ENCODE measurements at places on chromosomes 7 and 10. TPM values are rescaled to one million over a fixed set of nuclear protein-coding genes. Genes with fewer than 3 reads are reported as not detected.

- no peak overlapping the region for H3K4me3 ChIP-seq
- H3K36me3 ChIP-seq: no peaks in the 10 kb centered on the region
- DNase-seq: no peak
- H3K27ac ChIP-seq: peak overlapping the region; percentile 6
- no peaks in the 10 kb centered on the region for H3K27me3 ChIP-seq
These were observed 72.8 kb upstream of the MPP7 start for GRCh38 chr10:28375399-28376354.

DNA sequence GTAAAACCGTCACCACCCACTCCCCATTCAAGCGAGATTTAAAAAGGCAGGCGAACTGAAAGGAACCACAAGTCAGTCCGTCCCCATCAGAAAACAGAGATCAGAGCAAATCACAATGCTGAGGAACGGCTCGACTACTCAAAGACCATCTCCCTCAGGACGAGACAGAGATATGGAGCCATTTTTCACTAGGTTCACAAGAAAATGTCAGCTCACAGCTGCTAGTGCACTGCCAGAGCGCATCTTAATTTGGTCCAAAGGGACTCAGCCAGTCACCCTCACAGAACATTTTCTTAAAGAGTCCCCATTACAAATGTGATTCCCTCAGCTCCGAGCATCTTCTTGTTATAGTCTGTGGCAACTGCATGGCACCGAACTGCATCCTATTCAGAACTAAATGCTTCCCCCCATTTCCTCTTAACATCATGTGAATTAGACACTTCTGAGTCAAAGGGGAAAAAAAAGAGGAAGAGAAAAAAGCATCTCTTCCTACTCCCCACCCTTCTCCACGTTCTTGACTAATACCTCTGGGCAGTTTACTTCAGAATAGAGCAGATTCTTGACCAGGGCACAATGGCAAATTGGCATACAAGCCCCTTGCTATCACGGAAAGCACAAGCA is 683.9 kb downstream of the MAGI2 start:
- H3K36me3 ChIP-seq: peaks cover 2% of the 10 kb centered on the region
- H3K27me3 ChIP-seq: no peaks in the 10 kb centered on the region
- H3K4me1 ChIP-seq: no peaks in the 10 kb centered on the region
- DNase-seq: no peak
- no peak overlapping the region for H3K27ac ChIP-seq

DNA sequence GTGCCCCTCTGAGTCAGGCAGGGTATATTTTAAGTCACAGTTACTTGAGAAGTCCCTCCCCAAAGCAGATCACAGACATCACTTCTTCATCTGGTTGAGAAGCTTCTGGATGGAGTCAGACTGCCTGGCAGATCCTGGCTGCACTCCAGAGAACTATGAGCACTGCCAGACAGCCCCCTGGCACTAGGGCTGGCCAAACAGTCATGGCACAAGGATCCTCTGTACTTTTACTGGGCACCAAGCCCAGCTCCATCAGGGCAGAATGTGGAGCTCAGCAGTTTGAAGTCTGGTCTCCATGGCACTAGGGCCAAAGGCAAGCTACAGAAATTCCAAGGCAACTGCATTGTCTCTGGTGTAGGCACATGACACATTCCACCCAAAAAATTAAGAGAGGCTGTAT is 162.1 kb downstream of the NRG3 start:
- H3K27me3 ChIP-seq: no peaks in the 10 kb centered on the region
- H3K4me1 ChIP-seq: no peaks in the 10 kb centered on the region
- H3K4me3 ChIP-seq: no peak overlapping the region

- no peak overlapping the region for H3K4me3 ChIP-seq
- H3K4me1 ChIP-seq: peaks cover 3% of the 10 kb centered on the region
- no peak for DNase-seq
- peaks cover 4% of the 10 kb centered on the region for H3K36me3 ChIP-seq
- no peak overlapping the region for H3K27ac ChIP-seq
These were observed 15.5 kb downstream of the TAS2R40 start for GRCh38 chr7:143237366-143237765.

- DNase-seq: no peak
- no peaks in the 10 kb centered on the region for H3K27me3 ChIP-seq
- H3K27ac ChIP-seq: no peak overlapping the region
- no peaks in the 10 kb centered on the region for H3K4me1 ChIP-seq
These were observed 48.7 kb upstream of the CNTNAP2 start for GRCh38 chr7:146067880-146068279.

Gene ADCY1
- total RNA-seq: not detected

GRCh38 chr10:15735763-15736162 is 16.0 kb upstream of the ITGA8 start:
- no peak overlapping the region for H3K27ac ChIP-seq
- H3K27me3 ChIP-seq: peaks cover 27% of the 10 kb centered on the region
- peaks cover 6% of the 10 kb centered on the region for H3K36me3 ChIP-seq

GRCh38 chr7:106767078-106767477 is 98.0 kb upstream of the PIK3CG start:
- peak overlapping the region; percentile 82 for H3K4me3 ChIP-seq
- H3K36me3 ChIP-seq: peaks cover 2% of the 10 kb centered on the region
- no peak for DNase-seq
- peak overlapping the region; percentile 87 for H3K27ac ChIP-seq
- peaks cover 26% of the 10 kb centered on the region for H3K4me1 ChIP-seq

DNA sequence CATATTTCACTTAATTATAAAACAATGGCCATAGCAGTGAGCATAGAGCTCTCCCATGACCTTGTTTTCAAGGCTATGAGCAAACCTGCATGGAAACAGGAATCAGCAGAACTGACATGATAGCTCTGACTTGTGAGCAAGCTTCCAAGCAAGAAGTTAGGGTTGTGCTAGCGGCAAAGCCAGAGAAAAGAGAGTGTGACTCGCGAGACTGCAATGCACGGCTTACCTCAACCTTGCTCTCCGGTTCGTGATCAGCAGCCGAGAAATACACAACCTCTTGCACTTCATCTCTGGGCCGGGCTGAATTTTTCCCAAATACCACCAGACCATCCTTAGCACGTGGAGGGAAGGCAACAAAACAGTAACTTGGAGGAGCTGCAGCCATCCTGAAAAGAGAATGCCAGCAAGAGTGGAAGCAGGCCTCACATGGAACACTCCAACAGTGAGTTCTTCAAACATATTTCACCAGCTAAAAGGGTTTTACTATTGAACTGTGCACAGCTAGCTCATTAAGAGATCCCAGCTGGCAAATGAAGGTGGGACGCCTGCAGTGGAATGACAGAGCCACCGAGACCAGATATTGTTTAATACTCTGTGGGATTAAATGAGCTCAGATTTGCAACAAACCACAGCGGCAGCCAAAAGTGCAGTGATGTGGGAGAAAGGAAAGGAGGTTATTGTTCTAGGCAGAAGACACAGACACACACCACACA is 20.8 kb downstream of the SCRN1 start:
- peaks cover 5% of the 10 kb centered on the region for H3K36me3 ChIP-seq
- no peak overlapping the region for H3K4me3 ChIP-seq
- H3K4me1 ChIP-seq: peaks cover 11% of the 10 kb centered on the region
- H3K27ac ChIP-seq: no peak overlapping the region
- H3K27me3 ChIP-seq: peaks cover 58% of the 10 kb centered on the region

Gene TYW1
- total RNA-seq: 21.4 TPM

DNA sequence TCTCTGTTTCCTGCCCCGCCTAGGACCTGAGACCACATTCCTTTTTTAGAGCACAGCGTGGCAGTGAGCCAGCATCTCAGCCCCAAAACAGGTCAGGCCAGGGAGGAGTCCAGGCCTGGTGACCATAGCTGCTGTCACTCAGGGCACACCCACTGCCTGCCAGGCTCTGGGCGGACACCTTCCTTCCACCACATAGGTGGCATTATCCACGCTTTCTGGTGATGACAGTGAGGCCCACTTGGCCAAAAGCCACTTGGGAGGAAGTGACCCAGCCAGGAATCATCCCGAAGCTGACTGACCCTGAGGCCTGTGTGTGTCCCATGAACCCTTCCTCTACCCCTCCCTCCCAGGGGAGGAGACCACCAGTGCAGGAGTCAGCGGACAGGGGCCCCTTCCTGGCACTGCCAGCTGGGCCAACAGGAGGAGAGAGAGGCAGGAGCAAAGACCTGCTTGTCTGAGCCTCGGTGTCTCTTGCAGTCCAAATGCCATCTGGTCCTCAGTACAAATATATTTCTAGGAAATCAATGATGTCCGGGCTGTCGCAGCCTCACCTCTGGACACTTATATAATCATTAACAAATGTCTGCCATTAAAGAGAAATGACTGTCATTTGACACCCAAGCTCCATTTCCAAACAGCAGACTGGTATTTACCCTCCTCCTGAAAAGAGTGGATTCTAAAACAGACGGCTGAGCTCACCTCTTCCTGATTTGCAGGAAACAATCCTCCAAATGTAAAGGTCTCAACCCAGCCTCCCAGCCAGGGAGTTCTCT is 63.0 kb downstream of the ABRAXAS2 start:
- no peak for DNase-seq
- H3K36me3 ChIP-seq: peaks cover 3% of the 10 kb centered on the region
- H3K4me3 ChIP-seq: no peak overlapping the region
- no peak overlapping the region for H3K27ac ChIP-seq
- peaks cover 2% of the 10 kb centered on the region for H3K4me1 ChIP-seq
- H3K27me3 ChIP-seq: peaks cover 11% of the 10 kb centered on the region

DNA sequence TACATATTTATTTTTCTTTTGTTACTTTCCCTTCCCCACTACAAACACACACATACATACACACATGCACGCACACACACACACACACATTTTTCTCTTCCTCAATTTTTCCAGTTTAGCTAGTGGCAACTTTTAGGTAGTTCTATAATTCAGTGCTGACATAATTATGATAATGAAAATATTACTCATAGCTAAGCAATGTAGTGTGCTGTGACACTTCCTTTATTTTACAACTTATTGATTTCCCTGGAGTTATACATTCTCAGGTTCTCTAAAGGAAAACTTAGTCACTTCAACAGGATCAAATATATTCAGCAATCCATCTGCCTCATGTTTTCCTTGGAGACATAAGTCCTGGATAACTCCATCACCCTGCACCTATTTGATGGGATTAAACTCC is 151.6 kb downstream of the CACNA2D1 start:
- H3K27ac ChIP-seq: no peak overlapping the region
- H3K27me3 ChIP-seq: no peaks in the 10 kb centered on the region
- no peak for DNase-seq
- no peaks in the 10 kb centered on the region for H3K36me3 ChIP-seq

GRCh38 chr7:113000316-113001020 is 86.2 kb downstream of the GPR85 start:
- DNase-seq: no peak
- H3K27me3 ChIP-seq: no peaks in the 10 kb centered on the region
- H3K27ac ChIP-seq: no peak overlapping the region
- no peaks in the 10 kb centered on the region for H3K36me3 ChIP-seq
- no peak overlapping the region for H3K4me3 ChIP-seq

- H3K4me3 ChIP-seq: no peak overlapping the region
- peaks cover 3% of the 10 kb centered on the region for H3K4me1 ChIP-seq
- peaks cover 9% of the 10 kb centered on the region for H3K36me3 ChIP-seq
- DNase-seq: no peak
- H3K27me3 ChIP-seq: no peaks in the 10 kb centered on the region
These were observed 35.0 kb downstream of the PIK3AP1 start for GRCh38 chr10:96685306-96685705.

Gene CPVL
- total RNA-seq: 6.0 TPM

GRCh38 chr7:128161466-128162125 is 79.5 kb upstream of the LEP start:
- H3K36me3 ChIP-seq: peaks cover 4% of the 10 kb centered on the region
- H3K27ac ChIP-seq: no peak overlapping the region
- peaks cover 59% of the 10 kb centered on the region for H3K27me3 ChIP-seq
- no peak for DNase-seq
- peaks cover under 1% of the 10 kb centered on the region for H3K4me1 ChIP-seq

DNA sequence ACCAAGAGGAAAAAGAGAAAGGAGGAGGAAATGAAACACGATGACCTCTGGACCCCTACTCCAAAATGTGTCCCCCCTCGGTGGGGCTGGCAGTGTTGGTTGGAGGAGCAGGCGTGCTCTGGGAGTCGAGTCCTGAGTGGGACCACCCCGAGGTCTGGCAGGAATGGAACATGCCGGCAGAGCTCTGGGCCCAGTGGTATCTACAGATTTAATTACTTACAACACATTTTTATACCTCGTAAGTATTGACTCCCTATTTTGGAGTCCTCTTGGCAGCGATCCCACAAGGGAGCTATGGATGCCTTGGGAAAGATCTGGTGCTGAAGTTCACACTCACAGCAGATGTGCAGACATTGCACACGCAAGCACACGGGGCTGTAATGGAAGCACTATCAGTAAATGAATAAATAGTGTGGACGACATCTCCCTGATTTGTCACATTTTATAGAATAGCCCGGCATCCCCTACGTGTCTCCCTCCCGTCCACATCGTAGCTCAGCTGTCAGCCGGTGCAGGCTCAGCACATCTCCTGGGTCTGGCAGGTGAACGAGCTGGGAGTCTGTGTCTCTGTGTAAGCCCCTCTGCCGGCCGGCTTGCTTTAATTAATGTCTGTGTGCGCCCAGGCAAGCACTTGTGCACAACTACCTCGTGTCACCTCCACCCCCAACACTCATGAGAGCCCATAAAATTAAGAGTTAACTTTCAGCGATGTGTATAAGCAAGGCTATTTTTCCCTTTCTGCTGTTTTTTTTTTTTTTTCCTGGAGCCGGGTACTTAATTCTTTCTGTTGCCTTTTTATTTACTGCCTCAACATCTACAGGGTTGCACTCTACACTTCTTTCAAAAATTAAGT is 603.2 kb downstream of the LRMDA start:
- H3K36me3 ChIP-seq: no peaks in the 10 kb centered on the region
- no peak overlapping the region for H3K27ac ChIP-seq
- DNase-seq: no peak
- no peak overlapping the region for H3K4me3 ChIP-seq

GRCh38 chr10:13152296-13152695 is 9.1 kb upstream of the MCM10 start:
- H3K27ac ChIP-seq: no peak overlapping the region
- no peaks in the 10 kb centered on the region for H3K27me3 ChIP-seq
- H3K4me1 ChIP-seq: no peaks in the 10 kb centered on the region

DNA sequence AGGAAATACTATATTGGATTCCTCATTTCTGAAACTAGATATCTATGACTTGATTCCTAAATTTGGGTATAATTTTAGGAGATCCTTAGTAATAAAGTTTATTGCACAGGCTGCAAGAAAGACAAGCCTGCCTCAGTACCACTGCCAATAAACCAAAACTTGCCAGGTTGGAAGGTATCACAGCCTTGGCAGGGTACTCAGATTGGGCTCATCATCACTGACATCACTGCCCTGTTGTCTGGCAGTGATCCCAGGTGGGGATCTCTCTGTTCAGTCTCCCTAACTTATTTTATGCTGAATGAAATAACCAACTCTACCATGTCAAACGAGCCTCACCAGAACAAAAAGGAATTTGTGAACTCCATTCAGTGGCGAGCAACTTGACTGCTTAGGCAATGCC is 18.8 kb downstream of the FIGNL1 start:
- H3K4me3 ChIP-seq: no peak overlapping the region
- peaks cover 2% of the 10 kb centered on the region for H3K36me3 ChIP-seq
- no peak for DNase-seq
- H3K4me1 ChIP-seq: no peaks in the 10 kb centered on the region
- no peak overlapping the region for H3K27ac ChIP-seq
- H3K27me3 ChIP-seq: no peaks in the 10 kb centered on the region

- H3K27me3 ChIP-seq: no peaks in the 10 kb centered on the region
- H3K4me1 ChIP-seq: peaks cover 12% of the 10 kb centered on the region
- no peak for DNase-seq
These were observed 59.6 kb upstream of the SP4 start for GRCh38 chr7:21368317-21368716.
